ENCODE measurements at places on chromosomes 3 and 15.

DNA sequence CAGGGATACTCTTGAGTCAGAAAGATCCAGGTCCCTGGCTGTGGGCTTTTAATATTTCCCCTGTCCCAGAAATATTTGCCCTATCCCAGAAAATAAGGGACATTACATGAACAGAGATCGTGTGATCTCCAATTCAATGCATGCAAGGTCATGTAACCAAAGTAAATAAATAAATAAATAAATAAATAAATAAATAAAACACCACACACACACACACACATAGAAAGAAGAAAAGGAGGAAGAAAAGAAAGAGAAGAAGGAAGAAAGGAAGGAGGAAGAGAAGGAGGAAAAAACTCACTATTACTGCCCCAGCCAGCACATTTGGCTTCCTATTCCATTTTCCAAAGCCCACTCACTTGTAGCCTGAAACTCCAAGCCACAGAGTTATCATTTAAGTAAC lies 117.9 kb upstream of the CFAP20DC start:
- no peak for DNase-seq

DNA sequence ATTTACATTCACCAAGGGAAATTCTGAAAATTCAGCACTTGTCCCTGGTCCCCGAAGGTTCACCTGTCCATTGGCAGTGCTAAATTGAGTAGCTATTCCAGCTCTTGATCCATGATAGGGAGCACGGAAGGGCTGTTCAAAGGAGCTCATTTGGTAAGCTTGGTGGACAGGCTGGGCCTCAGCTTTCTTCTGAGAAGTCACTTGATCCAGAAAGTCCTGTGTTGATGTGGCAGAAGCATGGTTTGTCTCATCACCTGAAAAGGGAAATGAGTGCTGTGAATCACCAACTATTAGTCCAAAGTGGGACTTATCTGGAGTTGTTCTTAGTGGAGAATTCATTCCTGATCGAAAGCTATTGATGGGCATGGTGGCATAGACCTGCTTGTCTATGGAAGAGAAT lies 19.9 kb upstream of the SLC12A8 start:
- no peak for DNase-seq

DNA sequence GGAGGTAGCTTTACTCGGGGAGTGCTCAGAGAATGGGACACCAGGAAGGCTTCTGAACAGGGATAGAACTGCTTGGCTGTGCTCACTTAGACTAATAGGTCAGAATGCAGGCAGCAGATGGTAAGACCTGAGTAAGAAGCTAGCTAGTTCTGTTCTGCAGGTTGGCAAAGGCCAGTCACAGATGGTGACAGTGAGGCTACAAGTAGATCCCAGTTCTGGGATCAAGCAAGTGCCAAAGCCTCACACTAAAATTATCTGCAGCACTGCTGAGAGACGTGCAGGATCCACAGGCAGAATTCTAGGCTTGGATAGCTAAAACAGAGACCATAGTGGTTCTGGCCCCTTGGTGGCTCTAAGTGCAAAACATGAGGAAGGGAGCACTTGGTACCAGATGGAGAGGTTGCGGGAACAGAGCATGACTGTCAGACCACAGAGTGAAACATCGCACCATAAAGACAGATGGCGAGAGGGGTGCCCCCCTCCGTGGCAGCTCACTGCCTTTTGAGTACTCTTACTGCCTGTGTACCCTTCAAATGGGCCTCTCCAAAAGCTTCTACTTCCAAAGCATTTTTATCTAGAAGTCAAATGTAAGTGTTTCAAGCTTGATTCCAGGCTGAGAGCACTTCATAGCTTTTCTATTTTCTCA lies 3.6 kb upstream of the GLCE start:
- no peak for DNase-seq

DNA sequence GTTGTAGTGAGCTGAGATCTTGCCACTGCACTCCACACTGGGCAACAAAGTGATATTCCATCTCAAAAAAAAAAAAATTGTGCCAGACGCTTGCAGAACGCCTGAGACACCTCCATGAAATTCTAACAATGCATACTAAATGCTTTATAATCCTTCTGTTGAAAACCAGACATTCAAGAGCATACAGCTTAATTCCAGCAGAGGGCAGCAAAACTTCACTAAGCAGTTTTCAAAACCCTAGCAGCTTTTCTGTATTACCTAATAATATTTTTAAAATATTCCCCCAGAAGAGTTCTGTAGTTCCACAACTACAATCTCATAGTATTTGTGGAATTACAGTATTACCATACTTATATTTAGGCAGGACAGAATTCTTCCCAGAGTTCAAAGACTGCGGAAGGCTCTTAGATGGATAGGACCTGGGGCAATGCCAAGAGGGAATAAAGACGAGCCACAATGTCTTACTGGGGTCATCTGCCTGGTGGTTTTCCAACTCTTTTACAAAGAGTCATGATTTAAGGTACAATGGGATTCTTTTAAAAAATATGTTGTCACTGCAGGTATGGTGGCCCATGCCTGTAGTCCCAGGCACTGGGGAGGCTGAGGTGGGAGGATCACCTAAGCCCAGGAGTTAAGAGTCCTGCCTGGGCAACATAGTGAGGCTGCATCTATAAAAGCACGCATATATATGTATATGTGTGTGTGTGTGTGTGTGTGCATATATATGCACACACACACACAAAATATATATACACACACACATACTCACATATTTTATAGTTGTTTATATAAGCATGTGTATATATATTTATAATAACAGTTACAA lies 19.6 kb upstream of the TASOR start:
- no peak for DNase-seq

DNA sequence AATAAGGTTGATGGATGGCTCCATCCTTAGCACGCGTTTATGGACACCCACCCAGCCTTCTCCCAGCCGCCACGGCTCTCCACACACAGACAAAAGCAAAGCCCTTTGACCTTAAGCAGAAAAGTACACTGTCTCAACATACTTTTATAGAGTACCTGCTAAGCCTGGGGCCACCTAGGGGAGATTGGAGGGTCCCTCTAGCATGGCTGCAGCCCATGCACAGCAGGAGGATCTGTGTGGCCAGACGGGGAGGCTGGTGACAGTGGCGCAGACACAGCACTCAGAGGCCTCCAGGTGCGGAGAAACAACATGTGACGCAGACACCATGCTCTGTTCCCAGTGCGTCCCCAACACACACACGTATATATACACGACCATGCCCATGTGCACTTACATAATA lies 174.9 kb downstream of the XXYLT1 start:
- no peak for DNase-seq

DNA sequence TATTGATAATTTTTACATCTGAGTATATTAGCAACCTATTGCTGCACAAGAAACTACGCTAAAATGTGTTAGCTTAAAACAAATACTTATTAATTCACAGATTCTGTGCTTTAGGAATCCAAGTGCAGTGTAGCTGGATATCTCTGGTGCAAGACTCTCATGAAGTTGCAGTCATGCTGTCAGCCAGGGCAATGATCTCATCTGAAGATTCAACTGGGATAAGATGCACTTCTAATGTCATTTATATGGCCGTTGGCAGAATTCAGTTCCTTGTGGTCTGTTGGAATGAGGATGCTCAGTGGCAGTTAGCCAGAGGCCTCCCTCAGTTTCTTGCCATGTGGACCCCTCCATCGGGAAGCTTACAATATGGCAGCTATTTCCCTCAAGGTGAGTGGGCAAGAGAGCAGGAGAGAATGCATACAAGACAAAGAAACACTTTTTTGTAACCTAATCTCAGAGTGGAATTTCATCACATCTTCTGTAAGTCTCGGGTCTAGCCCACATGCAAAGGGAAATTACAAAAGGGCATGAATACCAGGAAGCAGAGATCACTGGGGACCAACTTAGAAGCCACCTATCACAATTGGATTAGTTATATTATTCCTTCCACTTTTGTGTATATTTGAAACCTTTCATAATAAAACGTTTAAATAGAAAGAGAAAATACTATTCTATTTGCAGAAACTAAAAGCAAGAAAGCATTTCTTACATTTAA lies 61.6 kb downstream of the DPH6 start:
- DNase-seq, result no peak

- DNase-seq, result no peak
These were observed 567.8 kb downstream of the IGSF11 start for GRCh38 chr3:118466795-118467330.

DNA sequence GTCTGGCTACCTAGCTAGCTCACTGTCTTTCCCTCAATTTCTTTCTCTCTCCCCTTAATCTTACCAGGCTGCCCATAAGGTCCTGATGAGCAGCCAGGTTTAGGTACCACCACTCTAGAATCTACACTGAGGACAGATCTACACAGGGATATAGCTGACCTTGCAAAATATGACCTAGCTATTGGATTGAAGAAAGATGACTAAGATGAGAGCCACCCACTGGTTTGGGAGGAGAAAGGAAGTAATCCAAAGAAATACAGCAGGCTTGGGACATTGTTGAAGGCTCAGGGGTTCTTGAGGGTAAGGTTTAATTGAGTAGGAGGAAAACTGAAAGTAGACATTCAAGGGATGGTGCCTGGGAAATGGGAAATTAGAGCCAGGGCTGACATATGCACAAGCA lies 142.0 kb upstream of the TMC3 start:
- no peak for DNase-seq

DNA sequence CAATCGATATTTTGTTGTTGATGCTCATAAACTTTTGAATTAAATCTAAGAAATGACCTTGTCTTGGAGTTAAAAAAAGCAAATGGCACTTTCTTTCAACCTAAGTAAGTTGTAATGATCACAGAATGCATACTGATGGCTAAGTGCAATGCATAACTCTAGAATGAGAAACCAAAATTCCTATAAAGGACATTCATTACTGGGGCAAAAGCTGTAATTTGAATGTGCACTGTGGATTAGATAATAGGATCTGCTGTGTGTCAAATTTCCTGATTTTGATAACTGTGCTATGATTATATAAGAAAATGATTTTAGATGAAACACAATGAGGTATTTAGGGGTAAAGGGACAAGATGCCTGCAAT lies 14.3 kb downstream of the SIAH2 start:
- no peak for DNase-seq

- DNase-seq, result no peak
These were observed 43.9 kb downstream of the CCDC12 start for GRCh38 chr3:46932455-46933225.

Measured in GM18507 (cell line).